ENCODE measurements at places on chromosomes 7 and 10.

- no peak for DNase-seq
Observed at GRCh38 chr10:79985481-79986072, 36.7 kb upstream of the SFTPD start.

- DNase-seq = no peak
Observed at GRCh38 chr7:133275008-133275407, 22.1 kb downstream of the EXOC4 start.

DNA sequence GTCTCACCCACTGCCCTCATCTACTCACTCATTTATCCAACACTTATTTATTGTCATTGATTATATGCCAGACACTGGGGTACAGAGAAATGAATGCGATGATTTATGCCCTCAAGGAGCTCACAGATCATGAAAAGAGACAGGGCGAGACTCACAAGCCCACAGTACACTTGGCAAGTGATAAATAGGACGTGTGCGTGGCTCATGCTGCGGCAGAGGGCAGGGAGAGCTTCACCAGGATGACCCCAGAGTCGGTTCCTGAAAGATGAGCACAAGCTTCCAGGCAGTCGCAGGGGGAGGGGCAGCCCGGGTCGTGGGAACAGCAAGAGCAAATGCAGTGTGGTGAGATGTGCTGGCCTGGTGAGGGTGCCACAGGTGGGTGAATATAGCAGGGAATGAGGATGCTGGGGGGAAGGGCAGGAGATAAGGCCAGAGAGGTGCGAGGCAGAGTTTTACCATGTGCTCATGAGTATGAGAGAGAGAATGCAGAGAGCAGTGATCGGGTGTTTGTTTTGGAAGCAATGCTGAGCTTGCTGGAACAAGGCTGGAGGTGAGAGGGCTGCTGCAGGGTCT is 70.9 kb downstream of the ATXN7L1 start:
- no peak for DNase-seq

DNA sequence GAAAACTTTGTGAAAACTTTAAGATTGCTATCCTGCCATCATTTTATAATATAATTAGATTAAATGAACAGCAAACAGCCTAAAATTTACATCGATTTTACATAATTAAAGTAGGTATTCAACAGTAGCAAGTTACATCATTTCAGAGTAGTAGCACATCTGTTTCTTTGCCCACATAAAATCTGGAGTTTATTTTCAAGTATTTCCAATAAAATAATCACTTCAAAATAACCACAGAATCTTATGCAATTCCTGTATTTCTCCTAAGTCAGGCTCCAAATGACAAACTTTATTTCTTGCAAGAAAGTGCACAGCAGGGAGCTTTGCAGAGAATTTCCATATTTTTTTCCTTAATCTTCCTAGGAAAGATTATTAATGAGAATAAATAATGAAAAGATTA is 82.6 kb downstream of the CUBN start:
- no peak for DNase-seq

- DNase-seq = peak; percentile 21
Observed at GRCh38 chr7:84025332-84025927, 169.2 kb downstream of the SEMA3A start.
